ENCODE measurements at places on chromosomes 4 and X.

- no peak for DNase-seq
These were observed 50.5 kb upstream of the COL25A1 start for GRCh38 chr4:109352941-109353340.

DNA sequence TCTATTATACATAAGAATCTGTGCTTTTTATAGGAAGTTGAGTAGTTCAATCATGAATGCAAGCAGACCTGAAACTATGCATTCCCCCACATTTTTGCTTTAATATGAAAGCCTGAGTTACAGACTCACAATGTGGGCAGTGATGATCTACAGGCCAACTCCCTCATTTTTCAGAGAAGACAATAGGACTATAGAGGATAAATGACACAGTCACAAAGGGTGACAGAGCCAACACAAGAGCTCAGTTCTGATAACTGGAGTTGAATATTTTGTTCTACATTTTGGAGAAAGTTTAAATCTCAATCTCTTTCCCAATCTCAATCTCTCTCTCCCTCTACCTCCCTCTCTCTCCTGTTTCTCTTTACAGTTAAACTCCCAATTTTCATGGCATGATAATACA lies 27.0 kb downstream of the MBNL3 start:
- no peak for DNase-seq

GRCh38 chr4:27042411-27042810 lies 181.8 kb downstream of the STIM2 start:
- no peak for DNase-seq

- no peak for DNase-seq
These were observed 402.7 kb upstream of the HTR2C start for GRCh38 chrX:114181195-114181594.

DNA sequence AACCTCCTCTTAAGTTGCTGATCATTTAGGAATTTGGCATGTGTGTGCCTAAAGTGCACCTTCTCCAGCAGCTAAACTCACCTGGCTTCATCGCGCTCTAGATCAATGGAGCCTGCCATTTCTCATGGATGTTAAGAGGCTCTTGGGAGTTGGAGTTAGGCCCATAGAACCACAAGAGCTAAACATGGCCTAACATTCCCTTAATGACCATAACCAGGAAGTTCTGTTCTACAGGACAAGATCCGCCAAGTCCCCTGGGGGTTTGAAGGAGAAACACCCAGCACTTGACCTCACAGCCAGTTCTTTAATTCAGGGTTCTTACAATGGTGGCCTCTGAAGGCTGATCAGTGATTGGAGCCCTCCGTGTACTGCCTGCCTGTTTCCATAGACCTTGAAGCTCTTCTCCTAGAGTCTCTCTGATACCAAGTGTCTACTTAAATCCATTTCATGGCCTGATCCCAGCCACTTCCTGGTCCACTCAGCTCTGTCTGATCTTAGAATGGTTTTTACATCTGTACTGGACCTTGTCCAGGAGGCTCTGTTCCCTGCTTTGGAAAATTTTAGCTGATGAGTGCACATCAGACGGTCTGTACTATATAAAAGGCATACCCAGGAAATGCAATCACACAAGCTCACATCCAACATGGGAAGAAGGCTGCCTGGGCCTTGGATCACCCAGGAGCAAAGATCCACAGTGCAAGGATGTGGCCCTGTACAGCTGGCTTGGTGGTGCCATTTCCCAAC lies 45.1 kb downstream of the RPS3A start:
- DNase-seq, result no peak

DNA sequence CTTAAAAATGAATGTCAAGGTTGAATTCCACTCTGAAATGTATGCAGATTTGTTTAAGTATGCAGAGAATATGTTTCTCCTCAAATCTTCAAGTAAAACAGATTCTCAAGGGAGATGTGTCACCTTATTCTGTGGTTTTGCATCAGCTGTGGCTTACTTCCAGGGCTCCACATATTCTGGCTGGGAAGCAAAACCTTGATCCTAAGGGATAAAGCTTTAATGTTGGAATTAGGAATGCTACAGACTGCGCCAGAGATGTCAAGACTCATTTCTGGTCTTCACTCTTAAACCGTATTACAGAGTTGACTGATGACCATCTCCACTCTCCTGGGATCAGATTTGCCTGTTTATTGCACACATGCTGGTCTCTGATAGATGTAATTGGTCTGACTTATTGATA lies 143.9 kb upstream of the DIPK2B start:
- DNase-seq, result no peak

GRCh38 chr4:40140196-40140595 lies 56.6 kb upstream of the RHOH start:
- no peak for DNase-seq

DNA sequence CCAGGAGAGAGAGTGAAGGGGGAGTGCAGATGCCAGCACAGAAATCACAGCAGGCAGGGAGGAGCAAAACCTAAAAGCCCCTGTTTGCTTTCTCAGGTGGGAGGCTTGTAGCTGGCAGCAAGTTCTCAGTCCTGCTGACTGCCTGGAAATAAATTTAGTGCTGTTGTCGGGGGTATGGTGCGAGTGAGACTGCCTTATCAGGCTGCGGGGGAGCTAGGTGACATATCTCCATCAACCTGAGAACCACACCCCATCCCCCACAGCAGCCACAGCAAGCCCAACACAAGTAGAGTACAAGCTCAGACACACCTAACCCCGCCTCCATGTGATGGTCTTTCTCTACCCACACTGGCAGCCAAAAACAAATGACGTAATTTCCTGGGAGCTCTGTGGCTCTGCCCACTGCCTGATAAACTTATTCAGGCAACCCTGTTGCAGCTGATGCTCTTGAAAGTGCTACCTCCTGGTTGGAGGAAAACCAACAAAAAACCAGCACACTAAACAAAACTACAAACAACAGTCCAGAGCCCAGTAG lies 953.4 kb upstream of the NDST4 start:
- DNase-seq, result no peak
